ENCODE measurements at places on chromosomes 3 and 15.

- DNase-seq, result no peak
Observed at GRCh38 chr15:93257920-93258319, 168.9 kb upstream of the RGMA start.

- no peak for DNase-seq
Observed at GRCh38 chr15:75809986-75810750, 33.1 kb upstream of the UBE2Q2 start.

DNA sequence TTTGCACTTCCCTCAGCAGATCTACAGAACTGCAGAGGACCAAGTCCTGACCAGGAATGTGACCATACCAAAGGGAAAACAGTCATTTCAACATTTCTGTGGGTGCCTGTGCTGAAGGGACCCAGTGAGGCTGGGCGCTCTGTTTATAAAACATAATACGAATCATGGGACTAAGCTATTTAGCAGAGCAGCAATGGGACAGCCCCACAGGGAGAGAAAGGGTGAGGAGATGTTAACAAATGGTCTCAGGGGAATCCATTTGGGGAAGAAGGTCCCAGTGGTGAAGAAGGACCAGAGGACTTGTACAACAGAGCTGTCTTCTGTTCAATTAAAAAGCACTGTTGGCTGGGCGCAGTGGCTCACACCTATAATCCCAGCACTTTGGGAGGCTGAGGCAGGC lies 1025.4 kb downstream of the FHIT start:
- no peak for DNase-seq

DNA sequence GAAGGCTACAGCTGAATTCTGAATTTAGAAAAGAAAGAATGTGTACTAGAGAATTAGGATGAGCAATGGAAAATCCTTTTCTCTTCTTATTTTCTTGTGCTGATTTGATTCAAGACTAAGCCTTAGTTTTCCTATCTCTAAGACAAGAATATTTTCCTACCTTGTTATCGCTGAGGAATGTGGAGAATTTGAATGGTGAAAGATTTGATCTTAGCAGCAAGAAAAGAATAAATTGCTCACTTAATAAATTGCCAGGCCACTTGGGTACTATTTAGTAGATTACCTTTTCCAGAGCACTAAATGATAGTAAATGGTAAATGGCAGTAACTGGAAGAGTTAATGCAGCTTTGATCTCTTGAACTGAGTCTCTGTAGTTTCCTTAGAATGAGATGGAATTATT lies 145.7 kb upstream of the MEIS2 start:
- DNase-seq, result no peak

- no peak for DNase-seq
Observed at GRCh38 chr15:77517579-77517978, 96.9 kb downstream of the HMG20A start.

GRCh38 chr3:182246870-182247269 lies 535.1 kb downstream of the SOX2 start:
- no peak for DNase-seq

DNA sequence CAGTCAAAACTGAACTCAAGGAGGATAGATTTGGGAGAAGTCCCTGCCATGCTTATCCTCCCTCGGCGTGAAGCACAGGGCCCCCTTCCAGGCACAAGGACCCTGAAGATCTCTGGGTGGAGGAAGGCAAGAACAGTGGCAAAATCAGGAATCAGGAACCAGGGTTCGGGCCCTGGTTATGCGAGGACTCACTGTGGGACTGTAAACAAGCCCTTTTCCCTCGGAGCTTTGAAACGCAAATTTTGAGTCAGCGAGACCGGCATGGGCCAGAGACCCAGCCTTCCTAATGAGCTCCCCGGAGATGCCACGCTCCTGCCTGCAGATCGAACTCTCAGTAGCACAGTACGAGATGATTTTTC lies 70.1 kb downstream of the SLC12A8 start:
- no peak for DNase-seq

DNA sequence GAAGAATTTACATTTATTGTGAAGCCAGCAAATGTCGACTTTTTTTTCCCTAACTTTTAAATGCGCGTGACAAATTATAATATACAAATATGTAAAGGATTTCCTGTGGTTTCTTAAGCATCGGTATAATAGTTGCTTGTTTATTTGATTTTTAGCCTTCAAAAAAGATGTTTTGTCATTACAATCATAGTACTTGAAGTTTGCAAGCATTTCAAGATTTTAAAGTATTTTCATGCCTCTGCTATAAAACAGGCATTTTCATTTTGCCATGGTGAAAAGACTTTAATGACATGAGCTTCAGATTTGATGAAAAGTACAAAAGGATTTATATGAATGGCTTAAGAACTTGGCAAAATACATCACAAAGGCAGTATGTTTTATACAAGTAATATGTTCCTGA lies 9.4 kb upstream of the P2RY12 start:
- DNase-seq, result no peak

GRCh38 chr3:196835086-196835485 lies 32.6 kb upstream of the SENP5 start:
- no peak for DNase-seq

GRCh38 chr15:63403254-63403945 lies 21.8 kb upstream of the CA12 start:
- DNase-seq, result no peak

- no peak for DNase-seq
Observed at GRCh38 chr15:99385005-99385669, 133.9 kb downstream of the LRRC28 start.

- DNase-seq, result no peak
Observed at GRCh38 chr15:59399465-59400102, 26.9 kb upstream of the MYO1E start.

DNA sequence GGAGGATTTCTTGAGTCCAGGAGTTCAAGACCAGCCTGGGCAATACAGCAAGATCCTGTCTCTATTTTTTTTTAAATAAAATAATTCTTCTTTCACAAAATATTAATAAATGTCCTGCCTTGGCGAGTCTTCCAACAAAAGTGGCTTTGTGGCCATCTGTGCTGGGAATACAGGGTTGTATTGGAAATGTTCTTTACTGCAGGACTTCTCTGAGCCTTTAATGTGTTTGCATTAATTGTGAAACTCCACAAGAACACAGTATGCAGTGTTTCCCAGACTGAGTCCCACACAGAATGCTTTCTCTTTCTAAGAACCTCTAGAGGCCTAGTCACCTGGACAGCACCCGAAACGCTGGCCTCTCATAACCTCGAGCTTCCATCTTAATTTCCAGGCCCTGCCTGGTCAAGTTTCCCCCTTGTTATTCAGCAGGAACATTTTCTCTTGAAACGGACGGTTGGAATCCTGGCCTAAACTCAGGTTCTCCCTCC lies 85.4 kb upstream of the ARRDC4 start:
- DNase-seq, result no peak

- no peak for DNase-seq
Observed at GRCh38 chr3:101796077-101796680, 17.2 kb downstream of the NXPE3 start.

- DNase-seq, result no peak
Observed at GRCh38 chr15:99296386-99296785, 45.1 kb downstream of the LRRC28 start.

- DNase-seq, result no peak
Observed at GRCh38 chr3:11508346-11509172, 135.2 kb downstream of the VGLL4 start.

DNA sequence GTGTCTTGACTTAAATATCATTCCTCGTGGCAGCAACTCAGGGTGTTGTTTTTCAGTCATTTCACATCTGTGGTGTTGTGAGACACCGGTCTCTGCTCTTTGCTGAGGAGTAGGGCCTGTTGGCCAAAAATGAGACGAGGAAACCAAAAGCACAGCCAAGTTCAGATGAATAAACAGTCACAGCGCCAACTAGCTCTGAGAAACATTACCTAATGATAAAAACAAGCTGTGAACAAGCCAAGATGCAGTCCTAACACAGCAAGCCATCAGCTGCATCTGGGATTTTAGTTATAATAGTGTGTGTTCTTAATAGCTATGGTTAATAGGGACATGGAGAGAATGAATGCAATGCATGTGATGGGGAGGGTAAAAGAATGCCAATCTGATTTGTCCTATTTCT lies 843.4 kb upstream of the DPPA4 start:
- DNase-seq, result no peak

- no peak for DNase-seq
Observed at GRCh38 chr3:22451501-22451900, 700.5 kb upstream of the ZNF385D start.

DNA sequence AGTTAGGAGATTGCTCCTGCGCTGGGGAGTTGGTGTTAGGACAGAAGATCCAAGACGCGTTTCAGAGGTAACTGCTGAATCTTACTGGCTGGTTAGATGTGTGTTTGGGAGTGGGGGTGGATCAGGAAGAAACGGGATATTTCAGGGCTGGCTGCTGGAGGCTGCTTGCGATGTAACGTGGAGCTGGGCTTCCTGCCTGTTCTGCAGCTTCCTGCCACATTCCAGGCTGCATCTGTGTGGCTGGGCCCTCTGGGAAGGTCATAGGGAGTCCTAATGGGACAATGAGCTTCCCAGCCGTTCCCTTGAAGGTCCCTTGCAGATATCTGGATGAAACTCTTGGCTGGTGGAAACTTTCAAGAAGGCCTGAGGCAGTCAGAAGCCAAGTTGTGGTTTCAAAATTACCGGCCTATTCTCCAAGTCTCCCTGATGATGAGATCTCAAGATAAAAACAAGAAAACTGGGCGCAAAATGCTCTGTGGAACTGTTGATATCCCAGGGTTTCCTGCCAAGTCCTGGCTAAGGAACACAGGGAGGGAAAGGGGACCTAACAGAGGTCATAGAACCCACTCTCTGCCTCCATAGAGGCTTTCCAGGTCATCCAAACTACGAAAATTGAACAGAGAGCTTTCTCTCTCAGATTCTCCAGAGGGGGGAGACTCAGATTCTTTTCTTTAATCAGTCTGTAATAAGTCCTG lies 67.0 kb downstream of the NOX5 start:
- no peak for DNase-seq

- DNase-seq, result no peak
Observed at GRCh38 chr3:39285332-39285731, 5.5 kb upstream of the CX3CR1 start.

DNA sequence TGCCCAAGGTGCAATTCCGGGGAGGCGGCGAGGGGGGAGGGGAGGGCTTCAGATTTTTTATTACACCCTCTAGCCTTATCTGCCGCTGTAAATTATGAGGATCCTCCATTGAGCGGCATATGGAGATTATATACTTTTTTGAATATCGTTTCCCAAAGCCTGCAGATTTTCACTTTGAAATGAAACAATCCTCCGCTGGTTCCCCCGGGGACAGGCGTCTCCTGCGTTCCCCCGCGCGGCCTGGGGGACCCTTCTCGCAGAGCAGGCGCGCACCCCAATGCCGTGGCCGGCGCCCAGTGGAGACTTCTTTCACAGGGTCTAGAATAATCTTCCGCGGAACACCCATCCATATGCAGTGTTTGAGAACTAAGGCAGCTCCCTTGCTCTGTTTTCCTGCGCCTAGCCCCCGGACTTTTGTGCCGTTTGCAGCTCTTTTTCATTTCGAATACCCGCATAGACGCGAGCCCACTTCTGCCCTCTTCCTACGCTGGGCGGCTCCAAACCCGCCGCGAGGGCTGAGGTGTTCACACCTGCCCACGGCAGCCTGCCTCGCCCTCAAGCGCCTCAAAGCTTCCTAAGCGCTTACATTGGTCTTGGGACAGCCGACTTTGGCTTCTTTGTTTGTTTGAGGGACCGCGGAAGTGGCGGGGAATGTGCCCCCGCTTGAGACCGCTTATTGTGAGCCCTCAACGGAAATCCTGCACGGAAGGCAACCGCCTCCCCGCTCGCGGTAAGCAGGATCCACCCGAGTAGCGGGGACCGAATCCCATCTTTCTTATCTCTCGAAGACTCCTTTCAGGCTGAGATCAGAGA lies 7.5 kb downstream of the SOX14 start:
- no peak for DNase-seq

GRCh38 chr15:56760186-56760585 lies 26.9 kb upstream of the ZNF280D start:
- no peak for DNase-seq

- DNase-seq, result no peak
Observed at GRCh38 chr3:196754091-196754981, 14.7 kb downstream of the PAK2 start.

DNA sequence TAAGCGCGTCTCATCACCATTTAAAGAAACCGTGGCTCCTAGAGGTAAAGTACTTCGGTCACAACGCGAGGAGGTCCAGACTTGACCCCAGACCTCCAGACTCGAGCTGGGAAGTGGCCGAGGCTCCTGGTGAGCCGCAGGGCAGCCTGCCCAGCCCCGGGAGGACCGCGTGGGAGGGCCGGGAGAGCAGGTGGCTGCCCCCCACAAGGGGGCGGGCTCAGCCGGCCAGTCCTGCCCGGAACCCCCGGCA lies at the start of gene SLC27A2:
Gene SLC27A2, plus strand, starts transcription at position 228 of the 250 bp plus-strand sequence. CDS start 232 bp downstream, outside the sequence.
- DNase-seq, result no peak

DNA sequence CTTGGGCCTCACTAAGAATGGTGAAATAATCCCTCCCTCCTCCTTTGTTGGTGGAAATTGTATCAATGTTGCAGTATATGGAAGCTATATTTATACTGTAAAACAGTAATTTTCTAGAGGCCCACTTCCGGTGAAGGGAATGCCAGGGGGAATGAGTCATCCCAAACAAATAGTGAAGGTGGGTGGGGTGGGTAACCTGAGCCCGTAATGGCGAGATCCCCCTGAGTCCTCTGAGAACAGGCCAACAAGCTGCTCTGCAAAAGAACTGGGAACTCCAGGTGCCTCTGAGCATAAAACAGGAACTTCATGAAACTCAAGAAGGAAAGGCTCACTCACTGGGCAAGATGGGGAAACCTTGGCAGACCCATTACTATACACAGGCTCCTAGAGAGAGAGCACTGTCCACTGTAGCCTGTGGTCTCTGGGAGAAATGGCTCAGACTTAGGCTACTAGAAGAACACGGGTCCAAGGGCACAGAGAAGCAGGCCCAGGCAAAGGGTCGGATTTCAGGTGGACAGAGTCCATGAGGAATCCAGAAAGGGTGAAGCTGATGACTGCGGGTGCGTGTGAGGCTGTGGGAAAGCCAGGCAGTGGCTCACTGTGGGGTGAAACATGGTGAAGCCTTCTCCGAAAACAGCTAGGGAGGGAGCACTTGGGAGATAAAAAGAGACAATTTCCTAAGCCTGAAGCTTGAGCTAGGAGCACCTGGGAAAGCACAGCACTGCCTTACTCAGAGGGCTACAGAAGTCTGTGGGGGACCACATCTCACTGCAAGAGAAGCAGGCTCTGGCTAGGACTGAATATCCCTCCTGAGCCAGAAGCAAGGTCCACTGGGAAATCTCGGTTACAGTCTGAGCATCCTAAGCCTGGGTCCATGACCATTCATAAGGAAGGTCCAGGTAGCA lies 19.8 kb downstream of the LARP6 start:
- DNase-seq, result no peak
